ENCODE measurements at places on chromosomes 2 and 18.

DNA sequence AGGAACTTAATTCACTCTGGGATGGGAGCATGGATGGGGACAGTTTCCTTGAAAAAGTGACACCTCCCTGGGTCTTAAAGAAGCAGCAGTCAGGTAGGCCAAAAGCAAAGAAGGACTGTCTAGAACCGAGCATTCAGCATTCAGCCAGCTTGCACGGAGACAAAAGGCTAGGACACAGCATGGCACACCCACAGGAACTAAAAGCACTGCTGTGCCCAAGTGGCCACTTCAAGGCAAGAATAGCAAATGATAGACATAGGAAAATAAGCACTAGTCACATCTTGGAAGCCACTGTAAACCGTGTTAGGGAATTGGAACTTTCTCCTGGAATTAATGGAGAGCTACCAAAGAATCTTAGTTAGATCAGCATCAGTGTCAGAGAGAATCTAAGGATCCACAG is 47.0 kb downstream of the LRP2 start:
- DNase-seq: no peak

DNA sequence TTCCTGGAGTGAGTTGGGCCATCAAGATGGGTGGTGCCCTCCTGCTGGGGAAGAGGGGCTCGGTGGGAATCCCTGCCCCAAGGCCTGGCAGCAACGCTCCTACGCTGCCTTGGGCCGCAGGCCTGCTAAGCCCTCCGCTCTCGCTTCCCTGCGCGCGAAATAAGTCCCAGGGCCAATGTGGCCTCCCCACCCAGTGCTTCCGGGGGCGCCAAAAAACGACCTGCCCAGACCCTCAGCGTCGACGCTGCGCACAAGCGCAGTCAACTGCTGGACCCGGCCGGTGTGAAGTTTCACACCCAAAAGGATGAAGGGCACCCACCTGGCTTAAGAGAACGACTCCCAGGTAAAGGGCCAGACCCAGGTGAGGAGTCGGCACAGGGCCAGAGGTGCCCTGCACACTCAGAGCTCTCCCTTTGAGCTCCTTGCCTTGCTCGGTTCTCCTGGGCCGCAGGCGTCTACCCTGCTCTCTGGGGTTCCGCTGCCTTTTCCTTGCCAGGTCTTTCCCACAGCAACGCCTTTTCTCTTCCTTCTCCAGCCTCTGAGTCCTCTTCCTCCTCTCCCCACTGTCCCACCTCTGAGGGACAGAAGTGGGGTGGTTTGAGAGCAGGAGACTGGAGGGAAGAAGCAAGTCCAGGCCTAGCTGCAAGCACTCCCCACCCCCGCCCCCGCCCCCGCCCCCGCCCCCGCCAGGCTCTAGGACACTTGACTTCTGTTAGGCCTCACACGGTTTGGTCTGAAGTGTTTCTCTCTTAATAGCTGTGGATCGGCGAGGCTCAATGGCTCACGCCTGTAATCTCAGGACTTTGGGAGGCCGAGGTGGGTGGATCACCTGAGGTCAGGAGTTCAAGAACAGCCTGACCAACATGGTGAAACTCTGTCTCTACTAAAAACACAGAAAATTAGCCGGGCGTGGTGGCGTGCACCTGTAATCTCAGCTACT is at the start of gene DNAJC5G:
DNAJC5G (plus strand) TSS at position 223 of the 940 bp plus-strand sequence. CDS start 1,296 bp downstream, outside the sequence.
- DNase-seq: no peak

DNA sequence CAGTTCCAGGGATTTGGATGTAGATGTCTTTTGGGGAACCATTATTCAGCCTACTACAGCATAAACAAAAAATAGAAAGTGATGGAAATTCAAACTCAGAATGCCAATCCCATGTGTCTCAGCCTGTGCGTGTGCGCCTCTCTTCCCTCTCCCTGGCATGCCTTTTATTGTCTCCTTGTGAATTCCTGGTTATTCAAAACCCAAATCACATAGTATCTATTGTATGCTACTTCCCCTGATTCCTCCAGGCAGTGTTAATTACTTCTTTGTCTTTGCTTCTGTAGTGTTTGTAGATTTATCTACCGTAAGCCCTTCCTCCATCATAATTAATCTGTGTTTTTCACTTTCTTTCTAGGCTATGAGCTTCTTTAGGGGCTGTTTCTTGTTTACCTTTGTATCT is 38.9 kb downstream of the RHBDD1 start:
- DNase-seq: no peak

DNA sequence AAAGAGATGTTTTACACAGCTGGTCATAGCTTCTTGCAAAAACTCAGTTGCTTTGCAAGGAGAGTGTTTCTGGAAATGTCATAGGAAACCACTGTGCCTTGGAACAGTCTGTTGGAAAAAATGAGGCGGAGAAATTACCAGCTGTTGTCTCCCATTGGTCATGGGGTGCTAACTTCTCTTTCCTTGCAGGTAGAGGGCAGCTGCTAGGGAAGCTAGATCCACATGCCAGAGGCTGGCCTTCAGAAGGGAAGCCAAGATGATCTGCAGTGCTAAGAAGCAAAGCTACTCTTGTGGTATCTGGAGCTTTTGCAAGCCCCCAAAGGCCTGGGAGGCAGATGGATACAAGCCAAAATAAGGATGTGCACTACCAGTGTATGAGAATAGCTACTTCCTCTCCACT is 34.8 kb upstream of the LAMA1 start:
- no peak for DNase-seq

GRCh38 chr18:11909591-11910026 is 1.5 kb upstream of the MPPE1 start:
- DNase-seq: peak; percentile 28

- no peak for DNase-seq
These were observed 701.6 kb upstream of the ZEB2 start for GRCh38 chr2:145221516-145221915.

- no peak for DNase-seq
These were observed 153.0 kb upstream of the ITGA4 start for GRCh38 chr2:181304011-181304844.

DNA sequence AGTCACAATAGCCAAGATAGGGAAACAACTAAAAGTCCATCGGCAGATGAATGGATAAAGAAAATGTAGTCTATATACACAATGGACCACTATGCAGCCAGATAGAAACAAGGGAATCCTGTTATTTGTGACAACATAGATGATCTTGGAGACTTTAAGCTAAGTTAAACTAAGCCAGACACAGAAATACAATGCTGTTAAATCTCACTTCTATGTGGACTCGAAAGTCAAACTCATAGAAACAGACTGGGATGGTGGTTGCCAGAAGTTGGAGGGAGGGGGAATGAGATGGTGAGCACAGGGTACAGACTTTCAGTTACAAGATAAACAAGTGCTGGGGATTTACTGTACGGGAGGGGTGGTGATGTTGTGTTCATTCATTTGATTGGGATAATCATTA is 5.4 kb upstream of the CNDP1 start:
- DNase-seq: no peak

DNA sequence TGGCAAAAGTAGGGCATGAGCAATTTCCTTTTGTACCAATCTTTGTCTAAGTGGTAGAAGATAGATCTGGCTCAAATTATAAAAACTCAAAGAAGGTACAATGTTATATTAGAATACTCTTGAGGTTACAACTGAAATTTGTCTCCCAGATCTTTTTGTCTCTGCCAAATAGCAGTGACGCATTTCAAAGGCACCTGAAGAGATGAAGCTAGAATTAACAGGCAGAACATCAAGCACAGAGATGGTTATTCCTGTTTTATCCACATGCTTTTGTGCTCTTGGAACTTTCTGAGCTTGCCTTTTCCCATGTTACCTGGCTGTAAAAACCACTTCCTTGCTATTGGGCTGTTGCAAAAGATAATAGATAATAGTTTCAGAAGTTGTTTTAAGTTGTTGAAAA is 74.3 kb downstream of the GREB1L start:
- DNase-seq: no peak

GRCh38 chr18:62953663-62954062 is 238.3 kb downstream of the PHLPP1 start:
- DNase-seq: no peak

DNA sequence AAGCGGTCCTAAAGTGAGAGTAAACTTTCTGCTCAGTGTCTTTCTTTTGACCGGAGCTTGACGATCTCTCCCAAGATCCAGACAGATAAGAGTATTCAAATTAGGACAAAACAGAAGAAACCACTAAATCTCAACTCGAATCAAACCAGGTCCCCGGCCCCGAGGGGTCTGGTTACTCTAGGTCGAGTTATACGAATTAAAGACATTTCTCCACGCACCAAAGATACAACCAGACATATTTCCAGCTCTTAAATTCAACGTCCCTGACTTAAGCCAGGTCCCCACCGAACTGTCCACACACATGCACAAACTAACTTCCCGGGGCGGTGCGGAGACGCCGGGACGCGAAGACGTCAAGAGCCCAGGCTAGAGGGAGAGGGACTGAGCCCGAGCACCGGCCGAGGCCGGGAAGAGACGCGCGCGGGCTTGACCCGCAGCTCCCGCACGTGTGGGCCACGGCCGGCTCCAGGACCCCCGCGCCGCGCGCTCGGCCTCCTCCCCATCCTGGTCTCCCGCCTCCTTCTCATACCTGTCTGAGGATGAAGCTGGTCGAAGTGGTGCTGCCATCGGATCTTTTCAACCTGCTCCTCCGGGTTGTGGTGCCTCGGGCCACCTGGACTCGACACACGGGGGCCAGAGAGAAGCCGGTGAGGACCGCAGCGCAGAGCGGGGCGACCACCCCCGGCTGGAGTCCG is 896 bp downstream of the CACNB4 start:
- peak; percentile 16 for DNase-seq

DNA sequence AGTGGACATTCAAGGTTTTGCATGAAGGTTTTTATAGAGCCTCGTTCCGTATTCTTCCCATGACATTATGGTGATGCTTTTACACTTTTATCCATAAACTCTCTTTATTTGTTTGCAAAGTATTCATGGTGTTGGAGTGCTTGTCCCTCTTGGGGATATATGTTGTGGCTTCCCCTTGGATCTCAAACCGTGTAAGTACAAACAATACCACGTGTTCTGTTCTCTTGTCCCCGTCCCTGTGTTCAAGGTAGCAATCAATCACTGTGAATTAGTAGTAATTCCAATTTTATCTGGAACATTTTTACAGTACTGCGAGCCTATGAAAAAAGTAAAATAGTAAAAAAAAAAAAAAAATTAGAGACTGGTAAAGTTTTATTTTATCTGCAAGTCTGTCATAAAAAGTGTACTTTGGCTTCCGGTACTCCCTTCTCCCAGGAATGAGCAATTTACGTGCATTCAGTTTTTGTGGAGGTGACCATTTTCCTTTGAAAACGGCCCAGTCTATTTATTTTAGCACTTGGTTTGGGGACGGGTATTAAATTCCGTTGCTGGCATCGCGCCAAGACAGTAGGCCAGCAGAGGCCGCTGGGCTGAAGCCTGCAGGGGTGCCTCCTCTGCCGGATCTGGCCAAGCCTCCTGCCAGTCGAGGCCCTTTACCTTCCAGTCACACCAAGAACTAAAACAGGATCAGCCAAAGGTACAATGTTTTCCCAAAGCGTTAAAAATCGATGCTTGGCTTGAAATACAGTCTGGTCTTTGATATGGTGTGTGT is 175.7 kb downstream of the SOCS6 start:
- peak; percentile 81 for DNase-seq

- DNase-seq: no peak
These were observed 140.8 kb upstream of the ZEB2 start for GRCh38 chr2:144660518-144661316.

GRCh38 chr2:160910681-160911080 is 249.5 kb upstream of the TANK start:
- DNase-seq: peak; percentile 86

GRCh38 chr2:16466133-16466820 is 199.4 kb downstream of the CYRIA start:
- no peak for DNase-seq

- peak; percentile 32 for DNase-seq
These were observed 20.2 kb upstream of the PAX3 start for GRCh38 chr2:222318712-222319585.

GRCh38 chr2:215618145-215618544 is 182.3 kb upstream of the FN1 start:
- no peak for DNase-seq

- peak; percentile 4 for DNase-seq
These were observed 400.3 kb upstream of the PKDCC start for GRCh38 chr2:41647468-41648050.

- DNase-seq: peak; percentile 67
These were observed 28.8 kb downstream of the SNORC start for GRCh38 chr2:232898592-232899543.

DNA sequence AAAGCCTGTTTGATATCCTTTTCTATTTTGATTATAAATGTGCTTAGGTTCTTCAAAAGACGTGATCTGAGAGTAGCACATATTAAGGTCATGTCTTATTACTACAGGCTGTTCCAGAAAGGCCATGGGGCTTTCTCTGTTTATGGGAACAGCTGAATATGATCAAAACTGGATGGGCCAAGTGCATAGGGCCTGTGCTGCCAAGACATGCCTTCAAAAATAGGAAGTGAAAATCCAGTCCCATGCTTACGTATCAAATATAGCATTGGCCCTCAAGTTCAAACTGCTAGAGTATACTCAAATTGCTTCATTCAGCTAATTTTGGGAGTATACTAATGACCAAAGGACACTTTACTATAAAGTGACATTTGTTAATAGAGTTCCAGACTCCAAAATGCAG is 24.1 kb downstream of the SLC25A52 start:
- DNase-seq: no peak

GRCh38 chr18:78801011-78801410 is 178.6 kb upstream of the SALL3 start:
- DNase-seq: no peak

DNA sequence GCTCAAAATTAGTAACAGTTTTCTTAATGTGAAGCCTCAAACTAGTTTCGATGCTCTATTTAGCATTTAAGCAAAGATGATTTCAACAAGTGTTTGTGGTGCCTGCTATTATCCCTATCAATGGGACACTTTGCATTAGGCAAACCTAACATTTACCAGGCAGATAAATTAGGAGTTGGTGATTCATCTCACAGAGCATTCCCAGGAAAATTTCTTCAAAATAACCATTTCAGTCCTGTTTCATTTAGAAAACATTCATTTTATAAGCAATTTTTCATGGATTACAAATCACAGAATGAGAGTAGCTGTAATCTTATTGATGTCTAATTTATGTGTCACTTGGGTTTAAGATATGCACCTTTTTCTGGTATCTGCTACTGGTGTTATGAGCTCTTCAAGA is 62.7 kb downstream of the CLHC1 start:
- DNase-seq: peak; percentile 53

- no peak for DNase-seq
These were observed 26.5 kb downstream of the STEAP3 start for GRCh38 chr2:119249855-119250717.

- no peak for DNase-seq
These were observed 542 bp downstream of the PGAP1 start for GRCh38 chr2:196925768-196926561.

- peak; percentile 39 for DNase-seq
These were observed 19.6 kb upstream of the REL start for GRCh38 chr2:60861736-60862135.

GRCh38 chr2:33084433-33084832 is 137.7 kb downstream of the LTBP1 start:
- no peak for DNase-seq

DNA sequence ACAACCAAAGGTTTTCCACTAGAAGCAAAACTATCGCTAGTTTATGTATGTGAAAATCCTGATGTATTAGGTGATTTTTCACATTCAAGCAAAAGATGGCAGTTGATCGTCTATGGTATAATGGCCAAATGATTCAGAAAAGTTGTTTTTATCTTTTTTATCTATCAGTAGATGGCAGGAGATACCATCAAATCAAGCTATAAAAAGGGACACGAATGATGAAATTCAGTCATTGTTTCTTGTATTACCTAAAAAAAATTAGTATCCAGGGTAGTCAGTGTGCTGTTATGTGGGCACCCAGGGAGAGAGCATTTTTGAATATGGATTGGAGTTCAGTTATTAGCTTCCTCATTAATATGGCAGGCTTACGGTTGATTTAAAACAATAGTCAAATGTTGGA is 22.9 kb upstream of the CAVIN2 start:
- peak; percentile 50 for DNase-seq

All from foreskin fibroblast (primary cell).